SW480 (cell line): ENCODE measurements at places on chromosomes 6 and 20.
A peak's percentile ranks its signal among the peaks of the same experiment; 100 is the strongest.

DNA sequence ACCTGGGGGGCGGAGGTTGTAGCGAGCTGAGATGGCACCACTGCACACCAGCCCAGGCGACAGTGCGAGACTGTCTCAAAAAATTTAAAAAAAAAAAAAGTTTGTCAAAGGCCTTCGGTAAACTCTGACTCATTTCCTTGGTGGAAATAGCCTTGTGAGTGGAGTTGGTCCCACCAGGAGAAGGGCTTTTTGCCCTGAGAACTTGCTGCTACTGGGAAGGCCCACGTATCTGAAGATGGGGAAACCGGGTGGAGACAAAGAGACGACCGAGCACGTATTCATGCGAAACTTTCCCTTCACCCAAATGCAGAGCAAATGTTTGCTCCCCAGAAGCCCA is 51.7 kb downstream of the SLC22A23 start:
- DNase-seq, result no peak

DNA sequence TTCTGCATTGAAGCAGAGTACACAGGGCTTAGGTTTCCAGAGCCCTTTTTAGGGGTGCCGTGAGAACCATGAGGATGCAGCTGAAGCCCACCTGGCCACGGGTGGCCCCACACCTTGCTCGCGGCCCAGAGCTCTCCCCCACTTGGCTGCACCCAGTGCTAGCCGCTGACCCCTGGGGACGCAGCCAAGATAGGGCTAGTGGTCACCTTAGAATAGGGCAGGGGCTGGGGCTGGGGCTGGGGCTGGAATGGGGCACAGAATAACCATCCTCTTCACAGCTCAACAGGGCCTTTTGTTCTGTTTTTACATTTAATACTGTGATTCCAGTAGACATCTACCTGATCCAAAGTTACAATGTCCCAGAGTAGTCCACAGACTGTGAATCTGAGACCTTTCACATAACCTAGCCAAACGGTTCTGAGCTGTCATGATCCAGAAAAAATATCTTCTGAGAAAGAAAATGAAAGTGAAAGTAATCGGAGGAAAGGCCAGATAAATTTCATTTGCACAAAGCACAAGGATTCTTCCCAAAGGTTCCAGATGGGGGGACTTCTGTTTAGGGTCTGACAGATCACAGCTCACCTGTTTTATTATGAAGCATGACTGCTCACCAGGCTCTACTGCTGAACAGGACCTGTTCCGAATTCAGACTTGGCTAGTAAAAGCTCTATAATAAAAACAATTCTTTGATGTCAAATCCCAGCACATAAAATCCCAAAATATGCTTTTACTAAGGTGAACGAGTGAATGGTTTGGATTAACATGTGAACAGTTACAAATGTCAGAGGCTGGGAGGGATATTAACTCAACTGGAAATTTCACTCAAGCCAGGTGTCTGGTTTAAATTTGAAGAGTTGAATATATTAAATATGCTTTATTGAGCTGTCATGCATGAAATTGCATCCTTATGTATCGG is 401.9 kb downstream of the THBS2 start:
- DNase-seq, result no peak

DNA sequence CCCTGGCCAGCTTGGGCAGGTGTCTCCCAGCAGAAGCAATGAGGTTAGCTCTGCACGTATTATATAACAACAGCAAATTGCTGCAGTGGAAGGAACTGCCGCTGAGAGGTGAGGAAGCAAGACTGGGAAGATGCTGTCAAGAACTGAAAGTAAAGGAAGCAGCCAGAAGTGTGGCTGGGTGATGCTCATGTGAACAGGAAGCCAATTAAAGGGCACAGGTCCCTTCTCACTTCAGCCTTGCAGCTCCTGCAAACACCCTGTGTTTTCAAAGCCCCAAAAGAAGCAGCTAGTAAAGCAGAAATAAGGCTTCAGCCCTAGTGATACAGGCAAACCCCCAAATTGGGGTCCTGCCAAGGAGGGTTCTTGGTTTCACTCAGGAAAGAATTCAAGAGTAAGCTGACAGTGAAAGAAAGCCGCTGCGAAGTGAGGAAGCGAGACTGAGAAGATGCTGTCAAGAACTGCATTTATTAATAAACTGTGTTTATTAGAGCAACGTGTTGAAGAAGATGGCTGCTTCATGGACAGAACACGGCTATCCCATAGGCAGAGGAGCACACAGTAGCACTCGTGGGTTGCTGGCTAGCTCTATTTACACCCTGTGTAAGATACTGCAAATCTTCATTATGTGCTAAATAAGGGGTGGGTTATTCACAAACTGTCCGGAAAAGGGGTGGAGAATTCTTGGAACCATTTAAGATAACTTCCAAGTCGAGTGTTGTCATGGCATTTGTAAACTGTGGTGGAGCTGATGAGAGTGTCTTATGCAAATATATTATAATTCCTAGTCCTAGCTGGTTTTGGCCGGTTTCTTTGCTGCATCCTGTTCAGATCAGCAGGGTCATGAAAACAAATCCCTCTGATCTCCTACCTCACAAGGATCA is 152.2 kb downstream of the LINC00237 start:
- DNase-seq, result no peak

GRCh38 chr20:1809131-1809572 is 86.1 kb upstream of the SIRPA start:
- peak; percentile 40 for DNase-seq

DNA sequence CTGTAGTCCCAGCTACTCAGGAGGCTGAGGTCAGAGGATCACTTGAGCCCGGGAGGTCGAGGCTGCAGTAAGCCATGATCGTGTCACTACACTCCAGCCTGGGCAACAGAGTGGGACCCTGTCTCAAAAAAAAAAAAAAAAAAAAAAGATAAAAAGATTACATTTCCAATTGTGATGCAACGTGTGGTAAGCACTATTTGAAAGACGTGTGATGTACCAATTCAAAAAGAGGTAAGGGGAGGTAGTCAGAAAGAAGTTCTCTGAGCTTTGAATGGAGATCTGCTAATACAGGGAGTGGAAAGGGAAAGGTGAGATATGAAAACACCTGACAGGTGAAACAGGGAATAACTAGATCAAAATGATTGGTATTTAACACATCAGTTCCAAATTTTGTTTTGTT is 11.9 kb downstream of the GOPC start:
- no peak for DNase-seq

DNA sequence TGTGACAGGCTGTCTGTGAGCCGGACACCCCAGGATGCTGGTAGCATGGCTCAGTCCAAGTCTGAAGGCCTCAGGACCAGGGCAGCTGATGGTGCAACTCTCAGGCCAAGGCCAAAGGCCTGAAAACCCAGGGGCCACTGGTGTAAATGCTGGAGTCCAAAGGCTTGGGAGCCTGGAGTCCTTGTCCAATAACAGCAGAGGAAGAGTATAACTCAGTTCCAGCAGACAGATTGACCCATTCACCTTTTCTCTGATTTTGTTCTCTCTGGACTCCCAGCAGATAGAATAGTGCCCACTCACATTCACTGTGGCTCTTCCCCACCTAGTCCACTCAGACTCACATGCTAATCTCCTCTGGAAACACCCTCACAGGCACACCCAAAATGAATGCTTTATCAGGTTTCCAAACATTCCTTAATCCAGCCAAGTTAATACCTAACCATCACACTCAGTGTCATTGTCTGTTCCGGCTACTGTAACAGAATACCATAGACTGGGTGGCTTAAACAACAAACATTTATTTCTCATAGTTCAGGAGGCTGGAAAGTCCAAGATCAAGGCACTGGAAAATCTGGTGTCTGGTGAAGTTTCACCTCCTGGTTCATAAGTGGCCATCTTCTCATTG is 5.0 kb upstream of the TRAF3IP2 start:
- no peak for DNase-seq

DNA sequence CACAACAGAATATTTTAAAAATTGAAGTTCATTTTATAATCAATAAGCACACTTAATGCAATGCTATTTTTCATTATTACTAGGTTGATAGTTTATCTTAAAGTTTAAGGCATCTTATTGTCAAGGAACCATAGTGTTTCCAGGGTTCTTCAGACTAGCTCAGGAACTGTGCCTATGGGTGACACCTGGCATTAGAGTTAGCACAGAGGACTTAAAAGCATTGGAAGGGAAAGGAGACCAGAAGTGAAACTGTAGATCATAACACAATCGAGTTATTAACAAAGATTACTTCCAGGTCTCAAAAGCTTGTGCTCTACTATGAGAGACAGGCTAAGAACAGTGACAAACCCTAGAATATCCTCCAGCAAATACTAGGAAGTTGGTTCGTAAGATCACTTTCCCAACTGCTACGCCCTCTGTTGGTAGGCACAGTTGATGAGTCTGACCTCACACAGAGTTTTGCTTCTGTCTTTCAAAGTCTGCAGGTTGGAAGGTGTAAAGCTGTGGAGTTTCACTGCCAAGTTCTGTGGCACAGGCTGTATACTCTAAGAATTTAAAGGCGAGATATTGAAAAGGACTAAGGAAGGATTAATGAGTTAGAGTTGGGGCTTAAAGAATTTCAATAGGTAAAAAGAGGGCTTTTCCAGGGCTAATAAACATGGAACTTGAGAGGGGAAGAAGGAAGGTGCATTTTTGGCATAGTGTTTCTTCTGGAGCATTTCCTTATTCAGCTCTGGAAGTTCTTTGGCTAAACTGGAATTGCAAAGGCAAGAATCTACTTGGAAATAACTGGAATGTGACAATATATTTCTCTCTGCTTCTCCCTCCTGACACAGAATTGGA is 531.3 kb upstream of the JAG1 start:
- peak; percentile 71 for DNase-seq

DNA sequence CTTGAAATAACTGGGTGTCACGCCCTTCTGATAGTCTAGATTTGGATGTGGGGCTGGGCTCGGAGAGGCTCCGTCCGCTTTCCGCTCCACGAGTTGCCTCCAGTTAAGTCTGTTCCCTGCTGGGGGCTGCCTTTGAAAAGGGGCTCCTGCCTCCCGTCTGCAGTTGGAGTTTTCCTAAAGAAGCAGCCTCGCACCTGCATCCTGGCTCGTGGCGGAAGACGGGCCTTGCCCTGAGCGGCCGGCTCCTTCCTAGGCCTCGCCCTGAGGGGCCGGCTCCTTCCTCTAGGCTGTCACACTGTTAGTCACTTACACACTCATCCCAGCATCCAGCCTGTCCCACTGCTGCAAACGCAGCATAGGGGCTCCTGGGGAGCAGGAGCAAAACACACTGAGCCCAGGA is 74.4 kb downstream of the SMOC2 start:
- no peak for DNase-seq

GRCh38 chr6:38011937-38012336 is 192.4 kb downstream of the ZFAND3 start:
- DNase-seq, result no peak

- DNase-seq, result peak; percentile 46
Observed at GRCh38 chr6:138795809-138796603, at the start of gene ECT2L. Gene ECT2L, plus strand, starts transcription at chr6:138796087. Its CDS starts 17,188 bp downstream, at chr6:138813275.

DNA sequence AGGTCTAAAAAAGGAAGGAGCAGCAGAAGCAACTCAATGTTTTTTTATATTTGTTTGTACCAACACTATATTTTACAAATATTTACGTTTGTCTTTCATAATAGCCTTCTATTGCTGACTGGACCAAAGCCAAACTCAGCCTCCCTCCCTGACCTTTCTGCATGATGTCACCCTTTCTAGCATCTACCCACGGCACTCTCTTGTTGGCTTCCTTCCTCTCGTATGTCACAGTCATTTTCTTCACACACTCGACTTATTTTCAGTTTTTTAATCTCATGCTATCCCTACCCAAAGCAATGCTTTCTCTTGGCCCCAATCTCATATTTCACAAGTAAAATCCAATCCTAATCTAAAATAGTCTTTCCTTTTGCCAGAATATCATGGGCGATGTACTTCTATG is 16.3 kb upstream of the FAM8A1 start:
- DNase-seq, result no peak

DNA sequence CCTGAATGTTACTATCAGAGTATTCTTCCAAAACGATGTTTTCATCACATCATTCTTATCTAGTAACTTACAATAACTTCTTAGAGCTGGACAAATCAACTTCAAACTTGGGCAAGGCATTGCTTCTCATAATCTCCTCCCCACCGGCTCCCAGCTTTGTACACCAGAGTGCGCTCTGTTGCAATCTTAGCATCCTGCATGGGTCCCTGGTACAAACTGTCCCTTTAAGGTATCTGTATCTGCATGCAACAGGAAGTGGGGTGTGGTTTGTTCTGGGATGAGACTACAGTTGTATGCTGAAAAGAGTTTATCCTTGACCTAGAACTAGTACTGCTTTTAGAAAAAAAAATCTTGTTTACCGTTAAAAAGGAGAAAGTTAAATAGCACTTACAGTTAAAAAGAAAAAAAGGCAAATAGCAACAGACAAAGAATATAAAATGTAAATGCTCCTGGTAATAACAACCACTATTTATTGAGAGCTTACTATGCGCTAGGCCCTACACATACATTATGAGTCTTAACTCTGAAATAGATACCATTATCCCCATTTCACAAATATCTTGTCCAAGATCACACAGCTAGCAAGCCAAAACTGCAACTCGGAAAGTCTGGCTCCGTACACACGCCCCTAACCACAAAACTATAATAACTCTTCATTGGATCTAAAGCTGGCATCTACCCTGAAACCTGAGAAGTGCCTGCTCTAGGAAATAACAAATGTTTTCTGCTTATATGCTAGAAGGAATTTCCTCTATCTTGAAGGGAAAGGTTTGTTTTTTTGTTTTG is 9.8 kb upstream of the HECA start:
- peak; percentile 78 for DNase-seq

GRCh38 chr6:134077301-134077700 is 24.9 kb upstream of the SLC2A12 start:
- DNase-seq, result peak; percentile 42

- peak; percentile 26 for DNase-seq
Observed at GRCh38 chr20:20407891-20408805, 40.2 kb downstream of the INSM1 start.

- no peak for DNase-seq
Observed at GRCh38 chr6:11363881-11364576, 131.6 kb upstream of the NEDD9 start.

- no peak for DNase-seq
Observed at GRCh38 chr6:113078791-113079190, 731.7 kb downstream of the RFPL4B start.

- DNase-seq, result no peak
Observed at GRCh38 chr6:137259349-137259748, 40.2 kb upstream of the IFNGR1 start.

GRCh38 chr6:31121131-31121790 is 1.0 kb upstream of the CDSN start:
- no peak for DNase-seq

DNA sequence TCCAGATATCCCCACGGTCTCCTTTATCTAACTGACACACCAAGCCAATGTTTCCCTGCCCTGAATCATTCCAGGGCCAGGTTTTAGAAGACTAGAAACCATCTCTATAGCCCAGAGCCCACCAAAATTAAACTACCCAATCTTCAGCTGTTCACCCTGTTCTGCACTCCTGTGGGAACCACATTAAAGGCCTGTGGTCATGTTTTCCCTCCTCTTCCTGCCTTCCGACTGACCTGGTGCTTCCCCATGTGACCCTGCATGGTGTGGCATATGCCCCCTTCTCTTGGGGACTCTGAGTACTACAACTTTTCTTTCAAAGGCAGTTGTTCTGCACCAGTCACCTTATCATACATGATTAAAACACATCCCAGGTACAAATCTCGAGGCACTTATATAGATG is 155.0 kb downstream of the TMEM200A start:
- peak; percentile 13 for DNase-seq

- no peak for DNase-seq
Observed at GRCh38 chr6:40809627-40810026, 222.5 kb upstream of the LRFN2 start.
